T47D (cell line): ENCODE measurements at places on chromosomes 1 and 21.
A peak's percentile ranks its signal among the peaks of the same experiment; 100 is the strongest.

DNA sequence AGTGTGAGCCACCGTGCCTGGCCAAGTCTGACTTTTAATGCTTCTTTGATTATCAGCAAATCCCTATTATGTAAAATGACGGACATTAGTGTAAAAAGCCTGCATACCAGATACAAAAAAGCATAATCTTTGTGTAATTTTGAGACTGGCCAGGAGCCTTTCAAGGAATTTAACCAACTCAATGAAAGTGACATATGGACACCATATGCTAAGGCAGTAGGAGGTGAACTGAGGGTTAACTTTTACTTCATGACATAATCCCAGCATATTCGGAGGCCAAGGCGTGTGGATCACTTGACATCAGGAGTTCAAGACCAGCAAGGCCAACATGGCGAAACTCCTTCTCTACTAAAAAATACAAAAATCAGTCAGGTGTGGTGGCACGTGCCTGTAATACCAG, 94.6 kb downstream of the EIF4G3 start:
- no peak for DNase-seq

DNA sequence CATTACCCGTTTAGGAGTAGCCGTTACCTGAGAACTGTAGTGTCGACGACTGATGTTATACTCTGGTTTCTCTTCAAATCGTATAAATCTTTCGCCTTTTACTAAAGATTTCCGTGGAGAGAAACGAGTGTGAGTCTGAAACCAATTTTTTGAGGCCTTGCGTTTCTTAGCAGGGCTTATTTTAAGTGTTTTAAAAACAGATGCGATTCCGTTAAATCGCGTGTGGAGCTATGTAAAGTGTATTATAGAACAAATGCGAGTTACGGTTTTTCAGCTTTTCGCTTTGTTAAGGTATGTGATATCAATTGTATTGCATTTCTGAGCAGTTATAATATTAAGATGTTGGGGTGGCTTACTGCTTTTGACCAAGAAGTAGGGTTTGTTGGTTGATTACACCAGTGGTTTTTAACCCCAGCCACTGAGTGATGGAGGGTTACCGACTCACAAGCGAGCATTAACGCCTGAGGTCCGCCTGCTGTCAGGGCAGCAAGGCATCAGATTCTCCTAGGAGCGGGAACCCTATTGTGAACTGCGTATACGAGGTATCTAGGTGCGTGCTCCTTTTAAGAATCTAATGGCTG, 18.0 kb downstream of the KIAA2013 start:
- DNase-seq: peak; percentile 18

DNA sequence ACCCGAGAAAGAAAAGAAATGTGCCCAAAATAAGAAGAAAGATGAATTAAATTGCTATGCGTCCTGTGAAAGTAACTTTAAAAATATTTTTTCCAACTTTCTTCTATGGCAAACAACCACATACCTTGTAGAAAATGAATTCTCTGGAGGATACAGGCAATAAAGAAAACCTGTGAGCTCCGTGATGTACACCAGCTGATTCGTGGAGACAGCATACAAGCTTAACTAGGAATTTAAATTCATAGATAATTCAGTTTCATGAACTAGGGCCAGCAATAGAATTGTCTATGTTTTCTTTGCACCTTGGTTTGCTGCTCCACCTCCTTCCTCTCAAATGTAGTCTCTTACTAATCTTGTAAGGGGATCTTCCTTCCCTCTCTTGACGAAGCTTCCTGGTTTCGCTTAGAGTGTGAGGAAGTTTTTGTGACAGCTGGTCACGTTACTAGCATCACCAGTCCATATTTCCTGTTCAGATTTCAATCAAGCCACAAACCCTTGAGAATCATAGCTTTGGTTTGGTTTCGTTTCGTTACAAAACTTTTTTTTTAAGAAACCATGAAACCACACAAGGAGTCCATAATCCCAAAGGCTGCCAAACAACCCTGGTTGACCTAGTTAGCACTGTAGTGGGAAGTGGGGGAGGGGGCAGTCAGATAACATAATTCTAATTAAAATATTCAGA, 35.8 kb downstream of the GREM2 start:
- peak; percentile 92 for DNase-seq

GRCh38 chr21:18812308-18812707, 408.7 kb upstream of the TMPRSS15 start:
- DNase-seq: no peak

DNA sequence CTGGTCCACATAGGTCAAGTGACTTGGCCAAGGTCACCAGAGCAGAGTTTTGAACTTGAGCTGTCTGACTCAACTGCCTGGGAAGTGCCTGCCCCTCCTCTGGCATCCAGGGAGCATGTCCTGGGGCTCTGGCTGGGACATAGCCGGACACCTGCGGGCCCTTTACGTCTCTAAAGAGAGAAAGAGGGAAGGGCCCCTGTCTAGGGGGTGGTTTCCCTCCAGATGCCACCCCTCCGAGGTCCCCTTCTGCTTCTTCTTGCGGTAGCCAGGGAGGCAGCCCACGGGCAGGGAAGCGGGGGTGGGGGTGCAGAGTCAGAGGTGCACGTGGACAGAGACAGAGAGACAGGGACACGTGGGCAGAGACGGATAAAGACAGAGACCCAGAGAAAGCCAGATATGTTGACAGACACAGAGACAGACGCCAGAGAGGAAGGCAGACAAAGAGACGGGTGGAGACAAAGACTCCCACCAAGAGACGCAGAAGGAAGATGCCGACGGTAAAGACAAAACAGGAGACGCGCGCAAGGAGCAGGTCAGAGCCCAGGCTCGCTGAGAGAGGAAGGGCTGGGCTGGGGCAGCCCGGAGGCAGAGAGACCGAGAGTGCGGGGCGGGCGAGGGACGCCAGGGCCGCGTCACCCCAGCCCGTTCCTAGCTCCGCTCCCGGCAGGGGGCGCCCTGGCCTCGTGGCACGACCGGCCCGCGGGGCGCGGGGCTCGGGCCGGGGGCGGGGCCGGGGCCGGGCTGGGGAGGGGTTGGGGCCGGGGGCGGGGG, 458 bp upstream of the ALPL start:
- DNase-seq: peak; percentile 48

DNA sequence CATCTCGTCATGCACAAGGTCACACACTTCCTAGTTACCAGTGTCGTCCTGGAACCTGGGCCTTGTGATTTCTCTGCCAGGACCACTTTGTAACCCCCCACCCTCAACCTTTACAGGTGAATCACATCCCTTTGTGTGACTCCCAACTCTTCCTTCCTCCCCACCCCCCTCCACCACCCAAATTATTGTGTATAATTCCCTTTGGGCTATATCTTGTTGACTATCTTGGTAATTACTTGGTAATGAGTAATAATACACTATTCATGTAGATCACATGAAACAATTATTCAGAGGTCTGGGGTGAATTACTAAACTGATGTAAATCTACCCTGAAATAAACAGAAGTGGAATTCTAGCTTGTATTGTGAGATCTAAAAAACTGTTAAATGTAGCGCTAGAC, 1.7 kb downstream of the KCNK1 start:
- DNase-seq: no peak

DNA sequence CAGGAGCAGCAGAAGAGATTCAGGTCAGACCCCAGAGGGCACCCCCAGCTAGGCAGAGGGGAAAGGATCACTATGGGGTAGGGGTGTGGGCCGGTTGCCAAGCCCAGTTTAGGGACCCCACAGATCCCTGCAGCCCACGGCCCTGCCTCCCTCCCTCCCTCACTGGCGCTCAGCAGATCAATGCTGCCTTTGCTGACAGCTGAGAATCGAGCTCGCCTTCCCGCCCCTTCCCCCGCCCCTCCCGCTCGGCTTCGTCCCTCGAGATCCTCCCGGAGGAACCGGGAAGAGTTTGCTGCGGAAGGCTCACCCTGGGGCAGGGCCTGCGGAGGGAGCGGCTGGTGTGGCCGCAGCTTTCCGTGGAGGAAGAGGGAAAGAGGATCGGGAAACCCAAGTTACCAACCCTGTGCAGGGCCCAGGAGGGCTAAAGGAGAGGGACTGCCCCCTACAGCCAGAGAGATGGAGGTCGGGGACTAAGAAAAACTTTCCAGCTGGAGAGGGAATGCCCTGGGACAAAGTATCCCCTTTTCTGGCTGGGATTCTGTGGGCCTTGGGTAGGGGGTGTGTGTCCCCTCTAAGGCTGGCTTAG, 1.1 kb upstream of the KCNQ4 start:
- no peak for DNase-seq

DNA sequence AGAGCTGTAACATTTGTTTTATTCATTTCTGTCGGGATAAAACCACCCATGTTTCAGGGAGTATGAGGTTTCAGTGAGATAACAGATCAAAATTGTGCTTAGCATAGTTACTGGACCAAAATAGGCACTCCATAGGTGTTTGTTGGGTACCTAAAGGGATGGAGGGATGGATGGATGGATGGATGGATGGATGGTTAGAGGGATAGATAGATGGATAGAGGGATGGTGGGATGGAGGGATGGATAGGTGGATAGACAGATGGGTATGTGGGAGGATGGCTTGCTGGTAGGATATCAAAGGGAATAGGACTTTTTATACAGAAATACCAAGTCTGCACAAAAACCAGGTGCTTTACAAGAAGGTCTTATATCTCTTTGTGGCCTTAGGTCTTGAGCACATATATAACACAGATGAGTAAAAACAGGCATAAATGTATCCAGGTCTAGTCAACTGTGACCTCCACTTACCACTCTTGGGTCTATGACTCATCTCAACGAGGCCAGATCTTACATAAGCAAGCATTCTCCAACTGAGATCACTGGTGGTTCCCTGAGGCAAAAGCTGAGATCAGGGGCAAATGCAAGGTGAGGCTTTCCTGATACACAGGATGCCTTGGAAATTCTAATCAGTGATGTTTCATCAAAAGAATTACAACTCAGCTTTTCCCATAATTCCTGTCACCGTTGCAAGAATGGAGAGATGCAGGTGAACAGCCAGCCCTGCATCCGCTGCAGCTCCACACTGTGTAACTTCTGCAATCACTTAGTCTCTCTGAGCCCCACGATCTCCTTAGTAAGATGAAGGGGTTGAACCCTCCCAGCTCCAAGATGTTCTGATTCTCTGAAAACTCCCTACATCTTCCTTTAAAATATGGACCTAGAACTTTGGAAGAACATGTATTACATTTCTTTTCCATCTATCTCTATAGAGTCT, 32.0 kb downstream of the PTAFR start:
- no peak for DNase-seq

GRCh38 chr1:94579876-94580294, 38.3 kb upstream of the F3 start:
- no peak for DNase-seq

DNA sequence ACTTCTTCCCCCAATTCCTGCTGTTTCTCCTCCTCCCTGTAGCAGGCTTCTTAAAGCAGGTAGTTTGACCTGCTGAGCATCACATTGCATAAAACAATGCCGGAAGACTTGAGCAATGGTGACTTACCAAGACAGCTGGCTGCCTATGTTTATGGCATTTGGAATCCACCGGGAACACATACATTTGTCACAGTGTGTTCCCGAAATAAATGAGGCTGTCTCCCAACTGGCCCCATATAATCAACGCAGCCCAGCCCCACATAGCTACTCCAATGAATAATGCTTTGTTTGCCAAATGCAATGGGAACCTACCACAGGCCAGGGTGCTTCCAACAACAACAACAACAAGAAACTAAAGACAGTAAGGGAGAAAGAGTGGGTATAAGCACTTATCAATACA, 186.1 kb upstream of the MAP1LC3C start:
- DNase-seq: no peak

GRCh38 chr1:115117298-115117697, 28.0 kb upstream of the TSPAN2 start:
- DNase-seq: peak; percentile 72

DNA sequence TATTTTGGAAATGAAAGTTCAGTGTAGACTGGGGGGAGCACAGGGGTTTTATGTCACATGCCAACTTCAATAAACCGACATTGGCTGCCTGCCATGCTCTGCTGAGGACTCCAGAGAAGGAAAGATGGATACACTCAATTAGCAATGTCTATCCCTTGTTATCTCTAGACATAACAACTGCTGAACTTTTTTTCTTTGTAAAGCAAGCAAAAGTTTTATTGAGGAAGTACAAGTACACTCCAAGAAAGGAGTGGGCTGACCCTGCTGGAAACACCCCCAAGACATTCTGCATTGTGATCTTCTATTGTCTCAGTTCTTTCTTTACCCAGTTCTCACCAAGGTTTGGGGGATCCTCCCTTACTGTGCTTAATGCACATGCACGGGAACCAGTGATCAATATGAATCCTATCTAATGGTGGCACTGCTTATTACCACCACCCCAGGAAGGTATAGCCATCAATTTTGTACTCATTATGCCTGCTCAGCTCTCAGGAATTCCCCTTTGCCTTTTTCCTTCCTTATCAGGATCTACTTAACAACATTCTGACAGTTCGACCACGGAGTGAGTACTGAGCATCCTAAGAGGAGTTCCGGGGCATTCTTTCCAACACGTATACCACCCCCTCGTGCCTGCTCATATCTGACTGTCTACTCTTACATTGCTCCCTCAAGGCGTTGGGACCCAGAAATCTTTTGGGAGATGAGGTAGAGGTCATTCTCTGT, 28.7 kb downstream of the SYNJ1 start:
- DNase-seq: no peak

GRCh38 chr1:42133809-42134526, 19.2 kb upstream of the GUCA2B start:
- no peak for DNase-seq

DNA sequence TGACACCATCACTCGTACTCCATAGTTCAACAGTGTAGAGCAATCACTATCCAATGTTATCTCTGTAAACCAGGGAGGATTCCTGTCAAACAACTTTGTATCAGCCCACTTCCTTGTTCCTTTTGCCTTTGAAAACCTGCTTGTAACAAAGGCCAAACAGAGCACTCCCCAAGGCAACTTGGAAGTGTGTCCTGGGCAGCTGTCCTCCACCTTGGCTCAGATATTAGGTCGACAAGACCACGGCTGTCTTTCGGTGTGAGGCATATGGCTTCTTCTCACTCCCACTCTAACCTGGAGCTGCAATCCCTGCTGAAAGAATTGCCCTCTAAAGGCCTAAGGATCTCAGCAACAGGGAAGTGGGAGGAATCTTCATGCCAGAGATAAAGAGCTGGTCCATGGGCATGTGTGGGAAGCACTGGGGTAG, 66.7 kb downstream of the ITPKB start:
- DNase-seq: no peak

- no peak for DNase-seq
These were observed 108.8 kb downstream of the SYF2 start for GRCh38 chr1:25123551-25123950.

GRCh38 chr1:4653796-4654725, at the start of gene AJAP1:
Gene AJAP1, plus strand, starts transcription at chr1:4654609. Its CDS starts 817 bp downstream, at chr1:4655426.
- no peak for DNase-seq

- DNase-seq: peak; percentile 22
These were observed 68.8 kb upstream of the RGS1 start for GRCh38 chr1:192506741-192507155.

- DNase-seq: no peak
These were observed 30.3 kb upstream of the ECE1 start for GRCh38 chr1:21320410-21321108.
